ENCODE measurements at places on chromosomes 5 and 9.

DNA sequence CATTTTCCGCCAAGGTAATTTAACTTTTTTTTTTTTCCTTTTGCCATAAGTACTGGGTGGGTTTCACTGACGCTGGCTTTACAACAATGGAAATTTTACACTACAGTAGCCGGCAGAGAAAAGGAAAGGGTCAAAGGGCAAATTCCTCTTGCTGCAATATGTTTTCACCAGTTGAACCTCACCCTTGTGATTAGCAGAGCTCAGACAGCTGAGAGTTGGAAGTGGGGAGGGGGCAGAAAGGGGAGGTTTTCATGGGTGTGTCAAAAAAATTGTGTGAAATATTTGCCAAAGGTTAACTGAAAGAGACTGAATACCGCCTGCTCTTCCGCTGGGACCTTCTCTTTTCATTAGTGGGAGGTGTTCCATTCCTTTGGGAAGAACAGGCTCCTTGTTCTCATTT lies 296.9 kb downstream of the ADAMTS6 start:
- DNase-seq = no peak

- no peak for DNase-seq
These were observed 12.7 kb downstream of the MEF2C start for GRCh38 chr5:88870285-88870684.

DNA sequence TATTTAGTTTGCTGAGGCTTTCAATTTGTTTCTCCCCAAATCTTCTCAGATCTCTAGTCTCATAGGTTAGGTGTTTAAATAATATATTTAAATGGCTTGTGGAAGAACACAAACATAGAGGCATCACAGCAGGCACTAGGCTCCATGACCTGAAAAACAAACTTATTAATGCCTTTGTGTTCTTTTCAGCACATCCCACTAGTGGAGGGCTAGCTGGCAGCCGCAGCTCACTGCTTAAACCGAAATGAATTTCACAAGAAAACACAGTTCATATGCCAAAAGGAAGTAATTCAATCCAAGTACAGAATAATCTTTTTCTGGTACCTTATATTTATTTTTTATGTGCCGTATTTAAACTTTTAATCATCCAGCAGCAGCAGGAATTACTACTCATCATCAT lies 382.5 kb downstream of the PLK2 start:
- DNase-seq = no peak

GRCh38 chr5:164597293-164597900 lies 1092.0 kb downstream of the MAT2B start:
- no peak for DNase-seq

GRCh38 chr5:119275146-119275545 lies 80.7 kb upstream of the TNFAIP8 start:
- DNase-seq = no peak

GRCh38 chr5:177361418-177362291 lies 3.9 kb downstream of the RGS14 start:
- no peak for DNase-seq

DNA sequence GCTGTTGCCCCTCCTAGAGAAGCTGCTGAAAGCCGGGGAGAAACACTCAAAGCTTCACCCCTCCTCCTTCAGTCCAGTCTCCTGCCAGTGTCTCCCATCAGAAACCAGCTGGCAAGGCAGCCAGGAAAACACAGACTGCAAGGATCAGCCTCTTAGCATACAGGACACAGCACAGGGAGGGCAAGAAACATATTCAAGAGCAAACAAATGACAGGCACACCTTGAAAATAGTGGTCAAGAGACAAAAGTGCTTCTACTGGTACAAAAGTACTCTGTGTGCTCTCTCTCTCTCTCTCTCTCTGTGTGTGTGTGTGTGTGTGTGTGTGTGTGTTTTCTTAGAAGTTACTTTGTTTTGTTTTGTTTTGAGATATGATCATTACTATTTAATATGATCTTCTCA lies 227.2 kb downstream of the RAB3C start:
- no peak for DNase-seq

DNA sequence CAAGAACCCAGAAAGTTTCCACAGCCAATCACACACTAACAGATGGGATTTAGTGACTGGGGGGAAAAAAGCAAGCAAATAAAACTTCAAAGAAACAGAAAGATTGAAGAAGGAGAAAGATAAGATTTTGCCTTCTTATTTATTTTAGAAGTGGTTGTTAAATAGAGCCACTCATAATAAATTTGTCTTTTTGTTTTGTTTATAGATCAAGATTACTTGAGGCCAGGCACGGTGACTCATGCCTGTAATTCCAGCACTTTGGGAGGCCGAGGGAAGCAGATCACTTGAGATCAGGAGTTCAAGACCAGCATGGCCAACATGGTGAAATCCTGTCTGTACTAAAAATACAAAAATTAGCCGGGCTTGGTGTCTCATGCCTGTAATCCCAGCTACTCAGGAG lies 94.9 kb upstream of the RANBP3L start:
- no peak for DNase-seq

DNA sequence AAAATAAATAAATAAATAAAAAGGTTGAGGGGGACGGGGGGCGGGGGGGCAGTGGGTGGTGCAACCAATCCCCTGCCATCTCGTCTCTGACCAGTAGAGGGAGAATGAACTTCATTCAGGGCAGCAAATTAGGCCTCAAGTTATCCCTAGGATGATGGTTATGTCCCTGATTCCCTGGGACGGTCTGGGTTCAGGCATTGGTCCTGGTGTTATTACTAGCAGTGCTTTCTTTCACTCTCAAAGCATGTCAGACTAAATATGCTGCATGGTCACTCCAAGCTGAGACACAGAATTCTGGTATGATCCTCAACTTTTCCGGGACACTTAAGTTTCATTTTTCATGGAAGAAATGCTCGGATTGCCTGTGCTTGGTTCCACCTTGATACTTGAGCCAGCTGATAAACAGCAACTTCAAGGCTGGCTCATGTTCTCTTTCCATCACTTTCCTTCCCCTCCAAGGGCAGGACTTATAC lies 59.4 kb downstream of the DAP start:
- no peak for DNase-seq

DNA sequence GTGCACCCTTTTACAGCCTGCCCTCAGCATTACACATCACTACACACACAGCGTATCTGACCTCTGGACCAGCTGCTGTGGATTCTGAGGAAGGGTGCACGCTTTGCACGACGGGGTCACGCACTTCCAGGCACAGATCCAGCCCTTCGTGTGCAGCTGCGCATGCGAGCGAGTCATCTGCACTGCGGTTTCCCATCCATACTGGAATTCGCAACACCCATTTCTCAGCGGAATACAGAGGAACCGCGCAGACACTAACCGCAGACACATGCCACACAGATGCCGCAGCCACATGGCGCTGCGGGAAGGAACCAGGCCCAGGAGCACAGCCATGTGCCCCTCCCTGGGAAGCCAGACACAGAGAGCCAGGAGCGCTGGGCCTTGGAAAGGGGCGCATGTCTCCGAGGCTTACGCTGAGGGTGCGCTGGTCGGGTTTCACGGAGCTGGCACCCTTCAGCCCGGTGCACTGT lies 43.5 kb downstream of the PNPLA7 start:
- no peak for DNase-seq

GRCh38 chr5:3049261-3049660 lies 297.8 kb upstream of the IRX2 start:
- DNase-seq = no peak

DNA sequence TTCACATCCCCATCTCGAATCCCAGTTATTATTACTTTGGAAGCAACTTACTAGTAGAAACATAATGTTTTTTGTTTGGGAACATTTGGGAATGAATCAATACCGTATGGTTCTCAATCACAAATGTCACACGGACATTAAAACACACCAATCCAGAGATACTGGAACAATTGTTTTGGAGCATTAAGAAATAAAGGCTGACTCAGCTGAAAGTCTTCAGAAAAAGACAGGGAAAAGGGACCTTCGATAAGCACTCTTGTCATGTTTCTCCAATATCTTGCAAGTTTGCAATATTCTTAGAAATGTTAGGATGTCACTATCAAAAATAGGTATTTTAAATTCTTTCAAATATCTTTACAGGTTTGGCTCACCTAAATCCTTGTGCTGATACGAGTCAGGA lies 362.4 kb downstream of the CETN3 start:
- DNase-seq = no peak

- DNase-seq = no peak
These were observed 71.3 kb downstream of the HRH2 start for GRCh38 chr5:175728885-175729828.

DNA sequence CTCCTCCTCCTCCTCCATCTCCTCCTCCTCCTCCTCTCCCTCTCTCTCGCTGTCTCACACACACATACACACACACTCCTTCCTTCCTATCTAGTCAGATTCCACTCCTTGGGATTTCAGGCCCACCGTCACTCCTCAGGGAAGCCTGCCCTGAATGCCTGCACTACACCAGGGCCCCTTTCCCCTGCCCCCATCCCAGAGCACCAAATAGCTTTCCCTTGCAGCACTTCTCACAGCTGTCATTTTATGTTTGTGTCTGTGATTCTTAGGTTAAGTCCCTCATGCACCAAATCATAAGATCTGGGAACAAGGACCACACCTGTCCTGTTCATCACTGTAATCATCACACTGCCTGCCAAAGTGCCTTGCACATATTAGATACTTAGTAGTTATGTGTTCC lies 86.5 kb upstream of the GABRP start:
- no peak for DNase-seq

DNA sequence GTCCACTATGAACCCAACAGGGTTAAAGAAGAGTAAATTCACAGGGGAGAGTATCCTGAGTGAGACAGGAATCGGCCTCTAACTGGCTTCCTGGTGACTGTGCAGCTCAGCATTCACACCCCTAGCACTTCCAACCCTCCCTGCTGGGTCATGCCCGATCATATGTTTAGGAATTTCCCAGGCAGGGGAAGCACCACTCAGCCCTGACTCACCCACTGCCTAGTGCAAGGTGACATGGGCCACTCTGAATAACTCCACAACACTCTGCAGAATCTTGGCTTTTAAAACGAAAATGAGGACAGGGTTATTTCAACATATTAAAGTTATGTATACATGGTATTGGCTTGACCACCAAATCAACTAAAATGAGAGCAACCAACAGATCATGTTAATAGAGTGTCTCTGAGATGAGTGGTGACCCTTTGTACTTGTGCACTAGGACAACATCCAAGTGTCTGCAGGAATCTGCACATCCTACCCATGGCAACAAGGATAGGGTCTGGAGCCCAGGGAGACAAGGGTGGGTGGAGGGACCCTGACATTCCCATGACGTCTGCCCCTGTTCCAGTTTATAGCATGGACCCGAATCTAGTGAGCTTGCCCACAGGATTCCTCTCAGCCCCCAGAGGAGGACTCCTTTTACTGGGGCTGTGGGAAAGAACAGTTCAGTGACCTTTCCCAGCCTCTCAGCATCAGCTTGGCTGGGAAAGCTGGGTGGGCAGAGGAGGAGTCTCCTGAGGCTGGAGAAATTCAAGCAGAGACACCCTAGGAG lies 485.8 kb downstream of the SEMA5A start:
- no peak for DNase-seq

- DNase-seq = no peak
These were observed 118.5 kb upstream of the PTPN3 start for GRCh38 chr9:109616571-109617120.

DNA sequence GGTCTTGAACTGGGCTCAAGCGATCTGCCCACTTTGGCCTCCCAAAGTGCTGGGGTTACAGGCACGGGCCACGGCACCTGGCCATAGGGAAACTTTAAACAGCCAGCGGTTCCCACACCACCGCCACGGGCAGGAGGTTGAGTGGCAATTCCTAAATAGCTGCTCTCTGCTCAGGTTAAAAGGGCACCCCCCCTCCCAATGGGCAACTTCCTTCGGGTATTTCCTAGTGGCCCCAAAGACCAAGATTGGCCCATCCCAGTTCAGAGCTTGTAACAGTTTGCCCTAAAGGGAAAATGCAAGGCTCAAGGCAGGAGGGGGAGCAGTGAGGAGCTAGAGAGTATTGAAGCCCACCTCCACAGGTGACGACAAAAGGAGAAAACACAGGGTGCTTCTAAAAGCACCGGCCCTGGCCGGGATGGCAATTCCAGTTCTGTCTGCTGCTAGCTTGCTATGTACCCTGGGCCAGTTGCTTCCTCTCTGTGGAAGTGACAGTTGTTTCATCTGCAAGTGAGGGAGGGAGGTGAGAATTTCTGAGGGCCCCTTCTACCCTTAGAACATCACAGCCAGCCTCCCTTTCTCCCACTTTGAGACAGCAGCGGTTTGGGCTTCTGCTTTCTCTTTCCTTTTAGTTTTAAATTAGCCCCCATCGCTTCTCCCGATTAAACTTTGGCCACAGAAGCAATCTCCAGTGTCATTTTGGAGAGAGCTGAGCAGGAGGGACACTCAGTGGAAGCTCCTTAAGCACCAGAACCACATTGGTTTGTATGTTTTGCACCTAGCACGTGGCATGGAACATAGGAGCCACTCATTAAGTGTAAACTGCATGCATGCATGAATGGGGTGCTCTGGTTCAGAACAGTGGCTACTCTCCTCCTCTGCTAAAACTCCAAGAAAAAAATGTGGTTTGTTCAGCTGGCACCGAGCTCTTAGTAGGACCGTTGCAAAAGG lies 17.3 kb upstream of the TNIP1 start:
- DNase-seq = no peak

GRCh38 chr9:69120380-69121154 lies 53.5 kb upstream of the TJP2 start:
- DNase-seq = no peak

- no peak for DNase-seq
These were observed 433.7 kb downstream of the ARHGEF28 start for GRCh38 chr5:74059706-74060105.

- DNase-seq = no peak
These were observed 364.4 kb downstream of the CSNK1G3 start for GRCh38 chr5:123876276-123876790.

DNA sequence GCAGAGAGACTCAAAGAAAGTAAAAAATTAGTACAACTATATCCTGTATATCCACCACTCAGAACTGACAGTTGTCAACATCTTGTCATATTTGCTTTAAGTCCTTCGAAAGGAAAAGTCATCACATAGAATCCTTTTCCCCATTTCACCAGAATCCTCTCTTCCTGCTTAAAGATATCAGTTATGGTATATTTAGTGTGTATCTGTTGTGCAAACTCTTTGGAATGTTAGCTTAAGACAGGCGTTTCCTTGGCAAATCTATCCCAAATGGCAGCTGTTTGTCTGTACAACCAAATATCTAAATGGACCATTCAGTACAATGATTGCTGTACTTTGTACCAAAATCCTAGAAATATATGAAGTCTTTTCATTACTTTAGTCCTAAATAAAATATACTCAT lies 98.5 kb downstream of the ITGA1 start:
- DNase-seq = no peak

- no peak for DNase-seq
These were observed at the start of gene UNC5A for GRCh38 chr5:176810081-176810597. Gene UNC5A (plus strand): TSS chr5:176810559. CDS start chr5:176810751, 192 bp downstream.

GRCh38 chr9:87336914-87337333 lies 160.7 kb upstream of the DAPK1 start:
- DNase-seq = no peak

GRCh38 chr9:2026220-2026997 lies 11.3 kb downstream of the SMARCA2 start:
- no peak for DNase-seq

GRCh38 chr5:177539411-177539810 lies 15.0 kb downstream of the FAM193B start:
- no peak for DNase-seq

GRCh38 chr5:171579976-171580411 lies 160.5 kb downstream of the FGF18 start:
- DNase-seq = no peak

GRCh38 chr9:113475992-113476391 lies 12.5 kb downstream of the RGS3 start:
- no peak for DNase-seq

- DNase-seq = no peak
These were observed 7.1 kb upstream of the PTGES start for GRCh38 chr9:129759804-129760502.

Data from stimulated activated CD8-positive, alpha-beta memory T cell treated with anti-CD3 and anti-CD28 coated beads, Interleukin-4, amount 100 ng/mL, for 1 hour (primary cell).